ENCODE measurements at places on chromosomes 1 and 21. TPM values are rescaled to one million over a fixed set of nuclear protein-coding genes. Genes with fewer than 3 reads are reported as not detected.

DNA sequence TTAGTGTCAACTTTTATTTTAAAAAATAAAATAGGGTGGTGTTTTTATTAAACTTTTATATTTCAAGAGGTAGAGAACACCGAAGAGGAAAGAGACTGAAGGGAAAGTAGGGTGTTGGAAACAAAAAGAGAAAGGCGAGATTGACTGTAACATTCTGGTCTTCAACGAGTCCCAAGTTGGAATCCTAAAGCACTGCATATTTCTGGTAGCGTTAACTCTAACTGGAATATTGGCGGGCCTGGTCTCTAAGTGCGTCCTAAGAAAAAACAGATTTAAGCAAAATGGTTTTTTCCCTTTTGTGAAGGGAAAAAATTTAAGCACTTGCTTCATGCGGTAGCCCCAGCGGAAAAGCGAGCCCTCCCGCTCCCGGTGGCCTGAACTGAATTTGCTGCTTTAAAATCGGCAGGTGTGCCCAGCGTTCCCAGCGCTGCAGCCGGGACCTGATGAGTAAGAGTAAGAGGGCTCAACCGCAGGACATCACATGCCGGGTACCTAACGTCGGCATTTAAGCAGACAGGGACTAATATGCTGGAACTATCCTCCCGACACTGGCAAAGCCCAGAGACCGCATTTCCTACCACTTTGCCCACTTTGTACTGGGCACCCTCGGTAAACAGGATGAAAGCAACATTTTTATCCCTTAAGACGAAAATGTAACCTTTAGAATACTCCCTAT is 30.5 kb upstream of the NFIA start:
- no peak overlapping the region for H3K4me3 ChIP-seq
- peaks cover 10% of the 10 kb centered on the region for H3K4me1 ChIP-seq
- DNase-seq: no peak
- no peak overlapping the region for H3K27ac ChIP-seq

- H3K4me1 ChIP-seq: no peaks in the 10 kb centered on the region
- H3K36me3 ChIP-seq: no peaks in the 10 kb centered on the region
- no peak for DNase-seq
Measured at GRCh38 chr1:218377143-218377660, 32.1 kb downstream of the TGFB2 start.

- DNase-seq: no peak
- H3K4me1 ChIP-seq: no peaks in the 10 kb centered on the region
- H3K27me3 ChIP-seq: no peaks in the 10 kb centered on the region
- H3K36me3 ChIP-seq: no peaks in the 10 kb centered on the region
- H3K4me3 ChIP-seq: no peak overlapping the region
- no peak overlapping the region for H3K27ac ChIP-seq
Measured at GRCh38 chr1:164310166-164310565, 248.8 kb upstream of the PBX1 start.

TRIM63 gene
- 0.15 TPM for total RNA-seq

DNA sequence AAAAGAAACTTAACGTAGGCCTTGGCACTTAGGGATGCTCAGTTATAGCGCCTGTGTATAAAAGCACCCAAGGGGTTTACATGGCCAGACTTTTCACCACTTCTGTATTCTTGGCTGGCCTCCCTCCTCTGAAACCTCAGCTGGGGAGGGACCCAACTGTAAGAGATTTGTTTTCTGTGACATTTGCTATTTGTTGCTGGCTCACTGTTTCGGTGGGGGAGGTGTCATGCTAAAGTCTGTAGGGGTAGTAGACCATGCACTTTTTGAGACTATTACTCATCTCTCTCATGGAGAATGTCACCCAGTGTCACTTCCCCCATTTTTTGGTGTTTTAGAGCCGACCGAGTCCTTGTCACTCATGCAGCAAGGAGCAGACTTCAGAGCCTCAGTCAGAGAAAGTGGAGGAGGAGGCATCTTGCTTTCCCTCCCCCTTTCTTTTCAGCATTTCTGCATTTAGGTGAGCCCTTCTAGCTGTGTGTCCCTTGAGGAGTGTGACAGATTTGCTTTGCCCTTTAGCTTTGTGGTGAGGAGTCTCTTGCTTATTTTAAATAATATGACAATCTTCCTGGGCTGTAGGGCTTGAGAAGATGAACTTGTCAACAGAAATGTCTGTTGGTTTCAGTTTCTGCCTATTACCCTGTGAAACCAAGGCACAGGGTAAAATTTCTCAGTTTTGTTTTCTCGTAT is 160.1 kb downstream of the FASLG start:
- no peak overlapping the region for H3K27ac ChIP-seq
- no peaks in the 10 kb centered on the region for H3K27me3 ChIP-seq
- no peaks in the 10 kb centered on the region for H3K4me1 ChIP-seq

BRDT gene
- total RNA-seq: not detected

- H3K4me3 ChIP-seq: no peak overlapping the region
- peaks cover 6% of the 10 kb centered on the region for H3K4me1 ChIP-seq
- no peak overlapping the region for H3K27ac ChIP-seq
- no peak for DNase-seq
Measured at GRCh38 chr1:91685994-91686393, 185.3 kb downstream of the CDC7 start.

DNA sequence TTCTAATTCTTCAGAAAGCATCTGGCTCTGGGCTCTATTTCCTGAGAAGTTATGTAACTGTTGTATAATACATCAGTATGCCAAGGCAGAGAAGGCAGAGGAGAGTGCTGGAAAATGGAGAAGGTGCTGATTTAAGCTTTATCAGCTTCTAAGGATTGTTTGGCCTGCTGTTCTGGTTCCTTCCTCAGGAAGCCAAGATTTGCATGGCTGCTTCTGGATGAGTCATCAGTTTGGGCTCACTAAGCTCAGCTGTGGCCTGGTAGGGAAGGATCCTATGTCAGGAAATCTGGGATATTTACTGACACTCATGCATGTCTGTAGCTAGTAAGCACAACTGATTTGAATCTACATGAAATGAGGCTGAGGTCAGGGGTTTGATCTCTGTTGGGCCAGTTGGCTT is 73.2 kb upstream of the ADGRL4 start:
- no peak for DNase-seq
- H3K36me3 ChIP-seq: no peaks in the 10 kb centered on the region
- no peaks in the 10 kb centered on the region for H3K4me1 ChIP-seq
- no peak overlapping the region for H3K27ac ChIP-seq
- H3K27me3 ChIP-seq: no peaks in the 10 kb centered on the region

GRCh38 chr1:28036431-28036830 is 52.0 kb downstream of the EYA3 start:
- no peak overlapping the region for H3K27ac ChIP-seq
- DNase-seq: no peak
- H3K4me3 ChIP-seq: no peak overlapping the region
- H3K27me3 ChIP-seq: no peaks in the 10 kb centered on the region

SLC6A9 gene
- total RNA-seq: 26.1 TPM

DNA sequence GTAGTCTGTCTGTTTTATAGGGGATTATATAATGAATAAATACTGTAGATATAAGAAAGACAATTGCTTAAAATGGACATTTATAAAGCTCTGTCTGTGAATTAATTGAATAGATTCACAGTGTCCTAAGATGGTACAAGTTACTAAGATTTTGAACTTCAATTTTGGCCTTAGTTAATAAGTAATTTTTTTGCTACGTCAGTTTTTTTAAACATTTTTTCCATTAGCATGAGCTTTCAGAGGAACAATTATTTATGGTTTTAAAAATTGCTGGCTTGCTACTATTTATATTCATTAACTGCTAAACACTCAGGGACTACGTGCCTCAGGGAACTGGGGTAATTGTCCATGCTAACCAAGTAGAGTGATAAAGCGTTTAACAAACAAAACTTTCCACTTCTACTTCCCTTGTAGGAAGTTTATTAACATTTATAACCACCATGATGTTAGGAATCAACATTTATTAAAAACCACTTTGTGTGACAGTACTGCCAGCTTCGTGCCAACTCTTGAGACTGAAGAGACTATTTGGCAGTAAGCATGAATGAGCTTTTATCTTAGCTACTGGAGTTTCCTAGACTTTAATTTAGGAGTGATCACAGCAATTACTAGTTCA is 65.4 kb upstream of the PTGS2 start:
- no peaks in the 10 kb centered on the region for H3K27me3 ChIP-seq
- DNase-seq: no peak
- no peaks in the 10 kb centered on the region for H3K4me1 ChIP-seq

All from colonic mucosa (tissue), 4 donors.